Stimulated activated CD8-positive, alpha-beta memory T cell treated with anti-CD3 and anti-CD28 coated beads, Interleukin-4, amount 100 ng/mL, for 4 hours (primary cell): ENCODE measurements at places on chromosomes 11 and 22.

- DNase-seq, result no peak
Observed at GRCh38 chr22:37383341-37383740, 43.9 kb downstream of the ELFN2 start.

GRCh38 chr22:20319041-20319744 lies 667 bp downstream of the DGCR6L start:
- DNase-seq, result no peak

DNA sequence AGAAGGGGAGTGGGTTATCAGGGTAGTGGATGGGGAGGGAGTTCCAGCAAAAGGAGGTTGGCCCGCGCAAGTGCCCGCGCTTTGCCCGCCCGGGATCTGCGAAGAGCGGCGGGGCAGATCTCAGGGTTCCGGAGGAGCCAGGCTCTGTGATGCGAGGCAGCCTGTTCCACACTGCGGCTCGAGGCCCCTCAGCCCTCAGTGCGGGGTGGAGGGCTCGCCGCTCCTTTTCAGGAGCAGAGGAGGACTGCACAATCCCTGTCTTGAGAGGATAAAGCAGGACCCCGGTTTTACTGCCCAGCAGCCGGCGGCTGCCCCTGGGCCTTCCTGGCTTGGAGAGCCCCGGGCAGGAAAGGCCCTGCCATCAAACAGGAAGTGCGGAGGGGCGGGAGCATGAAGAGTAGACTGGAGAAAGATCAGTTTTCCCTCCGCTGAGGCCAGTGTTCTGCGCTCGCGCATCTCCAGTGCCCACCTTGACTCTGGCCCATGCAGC lies 6.2 kb downstream of the SLC6A5 start:
- no peak for DNase-seq

DNA sequence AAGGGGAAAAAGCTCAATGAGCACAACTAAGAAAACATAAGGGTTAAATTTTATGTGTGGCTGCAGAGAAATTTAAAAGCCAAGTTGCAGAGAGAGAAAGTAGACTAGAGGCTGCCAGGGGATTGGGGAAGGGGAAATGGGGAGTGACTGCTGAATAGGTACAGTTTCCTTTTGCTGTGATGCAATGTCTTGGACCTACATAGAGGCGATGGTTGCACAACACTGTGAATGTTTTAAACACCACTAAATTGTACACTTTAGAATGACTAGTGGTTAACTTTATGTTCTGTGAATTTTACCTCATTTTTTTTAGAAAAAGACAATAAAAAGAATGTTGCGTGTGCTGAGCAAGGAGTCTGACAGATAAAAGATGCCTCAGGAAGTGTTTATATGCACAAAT lies 36.5 kb downstream of the TENM4 start:
- DNase-seq, result no peak

- no peak for DNase-seq
Observed at GRCh38 chr11:100575860-100576717, 111.0 kb upstream of the ARHGAP42 start.

- no peak for DNase-seq
Observed at GRCh38 chr11:94100253-94100652, 28.4 kb upstream of the PANX1 start.
